Germinal center (tissue), 1 donor: ENCODE measurements at places on chromosomes 5 and 9.

DNA sequence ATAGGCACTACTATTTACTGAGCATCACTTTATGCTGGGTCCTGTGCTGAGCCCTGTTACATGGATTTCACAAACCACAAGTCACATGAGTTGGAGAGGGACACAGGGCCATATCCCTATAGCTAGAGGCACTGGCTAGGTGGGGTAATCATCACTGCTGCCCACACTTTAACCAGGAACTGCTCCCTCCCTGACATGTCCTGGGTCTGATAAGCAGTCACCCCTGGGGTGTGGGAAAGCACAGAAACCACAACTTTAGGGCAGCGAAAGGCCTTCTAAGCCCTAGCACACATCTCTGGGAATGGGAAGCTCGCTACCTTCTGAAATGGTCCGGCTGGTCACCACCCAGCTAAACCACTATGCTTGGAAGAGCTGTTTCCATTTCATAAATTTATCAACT lies 15.0 kb downstream of the TBC1D2 start:
- DNase-seq: no peak

GRCh38 chr9:136925414-136926153 lies 19.0 kb downstream of the FBXW5 start:
- no peak for DNase-seq

GRCh38 chr9:88106492-88106891 lies 31.8 kb downstream of the SPATA31C2 start:
- DNase-seq: no peak

DNA sequence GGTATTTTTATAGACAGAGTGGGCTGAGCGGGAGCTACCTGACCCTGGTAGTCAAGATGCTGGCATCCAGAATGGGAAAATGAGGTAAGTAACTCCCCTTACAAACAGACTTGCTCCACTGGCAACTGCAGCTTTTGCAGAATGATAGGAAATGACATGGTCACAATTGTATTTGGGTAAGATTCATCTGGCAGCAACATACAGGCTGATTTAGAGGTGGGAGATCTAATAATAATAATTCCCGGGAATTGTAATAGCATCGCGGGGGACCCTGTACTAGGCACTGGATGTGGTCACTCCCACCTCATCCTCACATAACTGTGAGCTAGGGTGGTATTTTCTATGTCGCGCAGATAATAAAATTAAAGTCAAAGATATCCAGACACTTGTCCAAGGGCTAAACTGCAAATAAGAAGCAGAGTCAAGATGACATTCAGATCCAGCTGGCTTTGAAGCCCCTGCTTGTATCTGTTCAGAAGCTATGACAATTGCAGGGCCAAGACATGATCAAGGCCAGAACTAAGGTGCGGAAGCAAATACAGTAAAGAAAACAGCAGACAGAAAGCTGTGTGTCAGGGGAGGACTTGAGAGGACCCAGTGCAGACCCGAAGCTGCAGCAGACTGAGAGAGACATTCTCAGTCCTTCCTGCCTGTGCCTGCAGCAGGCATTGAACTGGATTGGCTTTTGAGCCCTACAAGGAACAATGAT lies 507.2 kb downstream of the BNC2 start:
- DNase-seq: no peak

DNA sequence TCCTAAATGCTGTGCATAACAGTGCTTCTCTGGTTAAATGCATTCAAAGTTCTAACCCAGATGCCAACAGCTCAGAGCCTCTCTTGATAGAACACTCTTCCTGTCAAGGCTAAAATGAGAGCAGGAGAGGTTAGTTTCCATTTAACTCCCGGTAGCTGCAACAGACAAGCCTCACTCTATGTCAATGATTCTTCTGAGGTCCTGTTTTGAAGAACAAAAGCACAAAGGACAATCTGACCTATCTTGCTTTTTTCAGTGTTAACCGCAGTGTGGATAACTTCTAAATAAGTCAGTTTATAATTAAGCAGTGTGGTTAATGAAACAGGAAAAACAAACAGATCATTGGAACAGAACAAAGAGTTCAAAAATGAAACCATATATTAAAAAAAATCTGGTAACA lies 80.7 kb downstream of the ANKRD55 start:
- DNase-seq: no peak

- no peak for DNase-seq
Measured at GRCh38 chr5:15103130-15103529, 231.6 kb upstream of the ANKH start.

- DNase-seq: no peak
Measured at GRCh38 chr9:61667559-61668121, 477.8 kb downstream of the SPATA31A7 start.

DNA sequence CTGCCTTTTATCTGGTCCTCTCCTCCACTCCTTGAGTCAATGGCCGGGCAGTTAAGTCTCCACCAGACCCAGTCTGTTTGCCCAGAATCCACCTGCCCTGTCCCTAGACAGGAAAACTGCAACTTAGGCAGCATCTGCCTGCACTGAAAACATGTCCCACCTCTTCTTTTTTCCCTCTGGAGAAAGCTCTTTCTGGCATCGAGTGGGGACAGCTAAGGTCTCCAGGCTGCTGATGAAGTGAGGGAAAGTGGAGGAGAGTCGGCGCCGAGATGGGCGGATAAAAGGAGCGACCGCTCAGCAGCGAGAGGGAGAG lies 243 bp upstream of the SHISAL2B start:
- DNase-seq: no peak

DNA sequence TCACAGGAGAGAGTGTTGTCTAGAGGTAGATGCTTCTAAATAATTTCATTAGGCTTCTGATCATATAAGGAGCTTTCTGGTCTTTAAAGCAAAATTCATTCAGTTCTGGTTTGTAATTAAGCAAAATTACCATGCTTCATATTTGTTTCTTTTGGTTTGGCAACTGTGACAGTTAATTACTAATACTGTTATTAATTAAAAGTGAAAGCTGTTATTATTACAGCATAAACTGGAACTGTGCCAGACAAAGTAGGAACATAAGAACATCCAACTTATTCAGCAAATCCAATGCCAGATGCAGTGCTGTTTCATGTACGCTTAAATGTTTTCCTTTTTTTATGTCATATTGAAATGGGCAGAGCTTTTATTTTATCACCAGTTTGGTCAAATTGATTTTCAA lies 70.4 kb upstream of the DAB2 start:
- no peak for DNase-seq

DNA sequence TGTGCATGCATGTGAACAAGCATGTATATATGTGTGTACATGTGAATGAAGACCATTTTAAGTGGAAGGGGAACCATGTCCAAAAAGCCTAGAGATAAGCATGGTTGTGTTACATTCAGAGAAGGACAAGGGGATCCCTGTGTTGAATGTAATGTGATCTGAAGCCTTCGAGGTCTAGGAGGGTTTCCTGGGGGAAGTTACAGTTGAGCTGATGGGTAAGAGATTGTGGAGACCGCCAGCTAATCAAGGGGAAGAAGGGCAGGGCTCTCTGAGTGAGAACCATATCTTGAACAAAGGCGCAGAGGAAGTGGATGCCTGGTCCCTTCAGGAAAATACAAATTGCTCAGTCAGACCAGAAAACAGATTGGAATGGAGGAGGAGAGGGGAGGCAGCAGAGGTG lies 45.5 kb upstream of the TNFSF15 start:
- no peak for DNase-seq

- no peak for DNase-seq
Measured at GRCh38 chr5:43973318-43973717, 370.3 kb downstream of the NNT start.

DNA sequence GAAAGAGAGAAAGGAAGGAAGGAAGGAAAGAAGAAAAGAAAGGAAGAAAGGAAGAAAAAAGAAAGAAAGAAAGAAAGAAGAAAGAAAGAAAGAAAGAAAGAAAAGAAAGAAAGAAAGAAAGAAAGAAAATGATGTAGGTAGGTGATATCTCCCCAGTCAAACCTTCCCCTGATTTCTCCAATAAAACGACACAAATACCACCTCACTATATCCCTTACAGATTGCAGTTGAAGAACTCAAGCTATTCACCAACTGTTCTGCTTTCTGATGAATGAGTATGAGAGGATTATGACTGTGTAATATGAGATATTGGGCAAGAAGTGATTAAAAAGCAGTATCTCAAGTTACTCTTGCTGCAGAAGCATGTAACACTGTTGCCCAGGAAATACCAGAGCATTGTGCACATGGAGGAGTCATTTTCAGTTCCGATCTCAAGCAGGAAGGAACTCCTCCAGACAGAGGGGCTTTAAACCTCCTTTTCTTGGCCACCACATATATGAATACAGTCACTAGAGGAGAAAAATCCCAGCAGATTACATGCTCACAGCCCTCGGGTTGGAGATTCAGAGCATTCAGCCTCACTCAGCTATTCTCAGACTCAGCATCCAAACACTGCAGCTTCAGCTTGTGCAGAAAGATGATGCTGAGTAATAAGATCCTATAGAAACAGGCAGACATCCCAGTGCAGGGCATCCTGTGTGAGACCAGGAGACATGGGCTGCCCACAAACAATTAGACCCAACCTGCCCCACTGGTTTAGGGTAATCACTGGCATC lies 61.4 kb downstream of the UGCG start:
- DNase-seq: no peak

DNA sequence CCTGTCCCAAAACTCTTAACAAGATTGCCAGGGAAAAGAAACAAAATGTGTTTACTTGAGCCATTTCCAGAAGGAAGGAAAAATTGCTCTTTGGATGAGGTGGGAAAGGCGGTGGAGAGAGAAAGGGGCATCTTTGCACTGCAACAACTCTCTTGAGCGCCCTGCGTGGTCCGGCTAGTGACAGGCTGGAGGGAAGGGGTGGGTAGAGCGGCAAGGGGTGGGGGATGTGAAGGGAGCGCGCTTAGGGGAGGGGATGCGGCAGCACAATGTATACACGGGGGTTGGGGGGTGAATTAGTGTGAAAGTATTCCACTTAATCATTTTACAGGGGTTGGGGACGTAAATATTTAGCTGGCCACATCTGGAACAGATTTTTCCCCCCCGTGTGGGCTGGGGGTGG lies 1.3 kb downstream of the FGF10 start:
- no peak for DNase-seq

GRCh38 chr9:87640385-87640795 lies 85.5 kb upstream of the CTSL start:
- no peak for DNase-seq

GRCh38 chr9:134066526-134066912 lies 1.3 kb downstream of the BRD3 start:
- DNase-seq: no peak

DNA sequence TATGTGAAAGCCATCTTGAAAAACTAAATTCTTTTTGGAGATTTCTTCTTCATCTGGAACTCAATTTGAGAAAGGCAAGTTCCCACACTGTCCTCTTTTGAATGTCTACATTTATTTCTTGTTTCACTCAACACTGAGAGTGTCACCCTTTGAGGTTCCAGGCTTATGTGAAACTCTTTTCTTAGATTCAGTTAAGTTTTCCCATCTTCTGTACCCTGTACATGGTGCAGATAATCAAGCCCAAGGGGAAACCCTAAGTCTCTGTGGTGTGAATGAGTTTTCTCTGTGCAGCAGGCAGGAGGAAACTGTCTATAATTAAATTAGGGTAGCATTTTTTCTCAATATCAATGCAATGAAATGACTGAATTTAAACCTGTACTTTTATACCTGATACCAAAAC lies 72.3 kb upstream of the PRLR start:
- DNase-seq: no peak

DNA sequence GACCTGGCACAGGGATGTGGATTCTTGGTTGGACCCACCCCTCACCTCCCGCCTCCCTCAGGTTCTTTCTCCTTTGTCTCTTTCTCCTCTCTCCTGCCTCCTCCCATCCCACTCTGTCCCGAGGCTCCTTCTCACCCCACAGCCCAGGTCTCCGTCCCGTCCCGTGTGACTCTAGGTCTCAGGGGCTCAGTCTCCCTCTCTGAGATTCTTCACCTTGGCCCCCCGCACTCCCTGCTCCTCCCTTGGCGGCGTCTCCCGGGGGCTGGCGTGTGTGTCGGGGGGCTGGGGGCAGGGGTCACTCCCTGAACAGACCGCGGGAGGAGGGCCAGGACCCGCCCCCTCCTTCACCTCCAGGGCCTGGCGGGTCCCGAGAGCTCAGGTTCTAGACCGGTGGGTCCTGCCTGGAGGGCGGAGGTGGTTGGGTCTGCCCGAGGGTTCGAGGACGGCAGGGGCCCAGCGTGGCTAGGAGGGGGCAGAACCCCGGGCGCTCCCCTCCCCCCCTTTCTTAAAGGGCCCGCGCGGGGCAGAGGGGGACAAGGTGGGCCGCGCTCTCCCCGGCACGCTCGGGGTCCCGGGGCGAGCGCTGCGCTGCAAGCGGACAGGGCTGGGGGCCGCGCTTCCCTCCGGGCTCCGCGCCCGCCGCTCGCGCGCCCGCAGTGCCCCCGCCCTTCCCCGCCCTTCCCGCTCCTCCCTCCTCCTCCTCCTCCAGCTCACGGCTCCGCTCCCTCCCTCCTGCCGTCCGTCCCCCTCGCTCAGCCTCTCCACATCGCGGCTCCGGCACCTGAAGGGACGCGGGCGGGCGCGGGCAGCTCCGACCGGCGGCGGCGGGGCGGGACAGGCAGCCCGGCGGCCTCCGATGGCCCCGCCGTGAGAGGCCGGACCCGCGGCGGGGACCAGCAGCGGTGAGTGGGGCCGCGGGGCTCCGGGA lies at the start of gene PSD2:
PSD2 (plus strand) TSS at position 735 of the 928 bp plus-strand sequence. CDS start 13,633 bp downstream, outside the sequence.
- no peak for DNase-seq

DNA sequence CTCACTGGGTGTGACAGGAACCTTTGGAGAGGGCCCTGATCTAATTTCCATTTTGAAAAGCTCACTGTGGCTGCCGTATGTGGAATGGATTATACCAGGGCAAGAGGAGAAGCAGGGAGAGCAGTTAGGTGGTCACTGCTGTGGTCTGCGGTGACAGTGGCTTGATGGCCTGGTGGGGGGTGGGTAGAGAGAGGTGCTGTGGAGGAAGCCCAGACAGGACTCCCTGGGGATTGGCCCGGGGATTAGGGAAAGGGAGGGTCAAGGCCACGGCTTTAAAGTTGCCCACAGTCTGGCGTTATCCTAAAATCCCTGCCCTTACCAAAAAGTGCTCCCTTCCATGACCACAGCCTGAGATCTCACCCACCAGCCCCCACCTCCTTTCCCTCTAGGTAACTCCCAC lies 4.7 kb downstream of the B4GALT7 start:
- DNase-seq: no peak

DNA sequence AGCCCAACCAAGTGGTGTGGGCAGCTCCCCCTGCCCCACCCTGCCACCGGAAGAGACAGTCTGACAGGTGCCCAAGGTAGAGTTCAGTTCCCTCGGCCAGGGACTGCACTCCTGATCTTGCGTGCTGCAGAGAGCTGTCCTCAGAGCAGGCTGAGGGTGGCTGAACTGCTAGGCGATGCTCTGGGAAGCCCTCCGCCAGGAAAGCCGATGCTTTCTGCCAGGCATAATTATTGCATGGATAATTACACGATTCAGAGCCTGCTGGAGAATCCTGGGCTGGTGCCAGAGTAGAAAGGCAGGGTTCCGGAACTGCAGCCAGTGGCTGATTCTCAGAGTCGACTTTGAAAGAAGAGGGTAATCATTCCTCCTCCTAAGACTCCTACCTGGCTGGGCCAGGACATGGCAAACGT lies 19.3 kb downstream of the KCNIP1 start:
- no peak for DNase-seq

GRCh38 chr5:6408260-6408596 lies 29.9 kb upstream of the MED10 start:
- no peak for DNase-seq

- DNase-seq: no peak
Measured at GRCh38 chr5:140245341-140245740, 57.6 kb downstream of the PFDN1 start.
